Activated CD4-positive, alpha-beta T cell treated with anti-CD3 and anti-CD28 coated beads, Interleukin-10, Interleukin-2, amounts not matched to agents 100 ng/mL and 50 ng/mL, durations not matched to agents 16 hours and 8 hours (primary cell): ENCODE measurements at places on chromosomes 2 and 18.

DNA sequence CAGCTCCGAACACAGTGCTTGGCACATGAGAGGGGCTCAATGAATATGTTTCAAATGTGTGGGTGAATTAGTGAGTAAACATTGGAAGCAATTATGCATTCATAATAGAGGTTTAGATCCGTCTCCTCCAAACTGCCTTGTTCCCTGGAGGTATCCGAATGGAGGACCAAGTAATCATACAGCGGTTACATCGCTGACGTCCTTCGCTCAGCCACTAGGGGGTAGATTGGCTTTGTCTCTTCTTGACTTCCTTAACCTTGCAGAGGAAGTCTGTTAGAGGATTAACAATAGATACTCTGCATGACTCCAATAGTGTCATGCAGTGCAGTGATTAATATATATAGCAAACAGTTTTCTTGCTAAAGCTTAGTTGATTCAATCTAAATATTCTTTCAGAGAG lies 517.0 kb downstream of the PTPRM start:
- peak; percentile 0 for DNase-seq

DNA sequence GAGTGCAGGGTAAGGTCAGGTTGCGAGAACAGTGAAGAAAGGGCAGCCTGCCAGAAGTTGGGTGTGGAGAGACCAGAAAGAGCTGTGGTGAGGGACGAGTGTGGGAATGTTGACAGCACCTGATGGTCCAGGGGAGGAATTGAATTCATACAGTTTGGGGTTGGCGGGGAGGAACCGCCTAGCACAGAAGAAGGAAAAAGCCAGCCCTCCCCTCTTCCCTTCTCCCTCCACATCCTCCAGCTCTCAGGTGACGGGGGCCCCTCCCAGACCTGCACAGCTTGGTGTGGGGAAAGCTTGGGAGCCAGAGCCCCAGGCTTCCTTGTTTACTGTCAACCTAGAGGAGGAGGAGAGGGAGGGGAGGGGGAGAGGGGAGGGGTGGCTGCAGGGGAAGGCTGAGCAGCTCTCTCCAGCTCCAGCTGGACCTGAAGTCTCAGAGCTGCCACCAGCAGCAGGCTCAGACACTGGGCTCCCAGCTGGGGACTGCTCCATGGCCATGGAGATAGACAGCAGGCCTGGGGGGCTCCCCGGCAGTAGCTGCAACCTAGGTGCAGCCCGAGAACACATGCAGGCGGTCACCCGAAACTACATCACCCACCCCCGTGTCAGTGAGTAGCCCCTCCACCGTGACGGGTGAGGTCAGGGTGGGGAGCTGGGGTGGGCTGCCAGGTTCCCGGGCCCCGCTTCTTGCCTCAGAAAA lies at the start of gene ATP6V1B1:
Gene ATP6V1B1, plus strand, starts transcription at position 433 of the 697 bp plus-strand sequence. Its CDS starts 55 bp downstream, at position 488.
- no peak for DNase-seq

DNA sequence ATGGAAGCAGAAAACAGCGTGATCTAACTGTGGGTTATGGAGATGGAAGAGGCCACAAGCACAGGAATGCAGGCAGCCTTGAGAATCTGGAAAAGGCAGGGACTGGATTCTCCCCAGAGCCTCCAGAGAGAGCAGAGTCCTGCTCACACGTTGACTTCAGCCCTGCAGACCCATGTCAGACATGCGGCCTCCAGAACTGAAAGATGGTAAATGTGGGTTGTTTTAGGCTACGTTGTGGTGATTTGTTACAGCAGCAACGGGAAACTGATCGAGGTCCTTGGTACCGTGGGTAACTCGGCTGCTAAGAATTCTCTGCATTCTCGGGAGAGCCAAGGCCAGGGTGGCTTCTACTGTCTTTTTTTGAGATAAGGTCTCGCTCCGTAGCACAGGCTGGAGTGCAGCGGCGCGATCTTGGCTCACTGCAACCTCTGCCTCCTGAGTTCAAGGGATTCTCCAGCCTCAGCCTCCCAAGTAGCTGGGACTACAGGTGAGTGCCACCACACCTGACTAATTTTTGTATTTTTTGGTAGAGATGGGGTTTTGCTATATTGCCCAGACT lies 97.1 kb downstream of the ACKR3 start:
- DNase-seq: no peak

GRCh38 chr2:142175813-142176338 lies 45.1 kb upstream of the LRP1B start:
- no peak for DNase-seq

DNA sequence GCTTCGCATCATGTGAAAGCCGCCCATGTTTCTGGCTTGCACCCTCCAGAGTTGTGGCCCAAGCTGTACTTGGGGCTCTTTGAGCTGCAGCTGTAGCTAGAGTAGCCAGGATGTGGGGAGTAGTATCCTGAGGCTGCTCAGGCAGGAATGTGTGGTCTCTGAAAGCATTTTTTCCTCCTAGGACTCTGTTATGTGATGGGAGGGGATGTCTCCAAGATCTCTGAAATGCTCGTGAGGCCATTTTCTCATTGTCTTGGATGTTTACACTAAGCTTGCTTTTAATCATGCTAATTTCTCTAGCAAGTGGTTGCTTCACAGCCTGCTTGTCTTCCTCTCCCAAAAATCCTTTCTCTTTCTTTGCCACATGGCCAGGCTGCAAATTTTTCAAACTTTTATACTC lies 687.6 kb downstream of the DCDC2C start:
- DNase-seq: no peak

- DNase-seq: no peak
Observed at GRCh38 chr2:6963727-6964126, 46.5 kb downstream of the RNF144A start.

- DNase-seq: no peak
Observed at GRCh38 chr2:233833345-233833744, 21.0 kb downstream of the HJURP start.

GRCh38 chr2:76613330-76613729 lies 902.6 kb upstream of the GCFC2 start:
- DNase-seq: no peak

GRCh38 chr2:1794821-1795220 lies 50.5 kb upstream of the PXDN start:
- DNase-seq: no peak

GRCh38 chr18:6950641-6951040 lies 167.0 kb downstream of the LAMA1 start:
- no peak for DNase-seq

DNA sequence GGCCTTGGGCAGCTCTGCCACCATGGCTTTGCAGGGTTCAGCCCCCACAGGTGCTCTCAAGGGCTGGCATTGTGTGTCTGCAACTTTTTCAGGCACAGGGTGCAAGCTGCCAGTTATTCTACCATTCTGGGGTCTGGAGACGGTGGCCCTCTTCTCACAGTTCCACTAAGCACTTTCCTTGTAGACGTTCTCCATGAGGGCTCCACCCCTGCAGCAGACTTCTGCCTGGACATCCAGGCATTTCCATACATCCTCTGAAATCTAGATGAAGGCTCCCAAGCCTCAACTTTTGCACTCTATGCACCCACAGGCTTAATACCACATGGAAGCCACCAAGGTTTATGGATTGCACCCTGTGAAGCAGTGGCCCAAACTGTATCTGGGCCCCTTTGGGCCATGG lies 91.0 kb upstream of the RND3 start:
- DNase-seq: no peak

DNA sequence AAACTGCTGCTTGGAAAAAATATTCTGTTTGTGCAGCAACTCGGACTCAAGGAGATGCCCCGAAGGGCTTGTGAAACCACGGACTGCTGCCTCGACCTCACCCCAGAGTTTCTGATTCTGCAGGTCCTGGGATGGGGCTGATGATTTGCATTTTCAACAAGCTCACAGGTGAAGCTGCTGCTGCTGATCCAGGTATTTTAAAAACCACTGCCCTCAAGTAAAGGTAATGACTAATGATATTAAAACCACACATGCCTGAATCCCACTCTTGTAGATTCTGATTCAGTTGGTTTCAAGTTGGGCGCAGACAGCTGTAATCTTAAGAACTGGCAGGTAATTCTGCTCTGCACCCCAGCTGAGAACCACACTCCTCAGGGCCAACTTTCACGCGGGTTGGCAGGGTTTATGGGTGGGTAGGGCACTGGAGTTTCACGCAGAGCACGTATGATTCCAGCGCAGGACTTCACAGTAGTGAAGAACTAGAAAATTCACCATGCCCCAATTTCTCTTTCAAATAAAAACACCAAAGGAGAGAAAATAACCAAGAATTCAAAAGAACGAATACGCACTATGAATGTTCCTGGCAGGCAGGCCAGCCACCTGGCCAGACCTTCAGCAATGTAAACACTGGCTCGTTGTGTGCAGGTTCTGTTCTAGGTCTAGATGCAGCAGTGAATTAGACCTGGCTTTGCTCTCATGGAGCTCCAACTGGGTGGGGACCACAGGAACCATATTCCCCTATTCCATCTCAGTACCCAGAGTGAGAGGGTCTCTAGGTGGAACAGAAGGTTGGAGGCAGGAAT lies 74.6 kb upstream of the ZFP36L2 start:
- no peak for DNase-seq

DNA sequence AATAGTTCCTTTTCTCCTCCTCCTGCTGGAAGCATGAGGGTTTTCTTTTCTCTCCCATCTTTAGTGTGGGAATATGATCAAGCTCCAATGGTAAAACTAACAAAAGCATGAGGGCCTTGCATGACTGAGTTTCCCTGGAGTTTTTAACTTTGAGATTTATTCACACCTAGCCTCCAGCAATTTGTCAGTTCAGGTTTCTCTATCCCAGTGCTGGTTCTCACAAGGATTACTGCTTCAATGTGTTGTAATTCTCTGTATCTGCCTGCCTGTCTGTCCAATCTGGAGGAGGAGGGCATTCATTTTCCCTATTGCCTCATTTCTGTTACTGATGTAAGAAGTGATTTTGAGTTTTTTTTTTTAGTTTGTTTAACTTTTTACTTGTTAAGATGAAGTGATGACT lies 57.6 kb upstream of the RPRM start:
- no peak for DNase-seq

DNA sequence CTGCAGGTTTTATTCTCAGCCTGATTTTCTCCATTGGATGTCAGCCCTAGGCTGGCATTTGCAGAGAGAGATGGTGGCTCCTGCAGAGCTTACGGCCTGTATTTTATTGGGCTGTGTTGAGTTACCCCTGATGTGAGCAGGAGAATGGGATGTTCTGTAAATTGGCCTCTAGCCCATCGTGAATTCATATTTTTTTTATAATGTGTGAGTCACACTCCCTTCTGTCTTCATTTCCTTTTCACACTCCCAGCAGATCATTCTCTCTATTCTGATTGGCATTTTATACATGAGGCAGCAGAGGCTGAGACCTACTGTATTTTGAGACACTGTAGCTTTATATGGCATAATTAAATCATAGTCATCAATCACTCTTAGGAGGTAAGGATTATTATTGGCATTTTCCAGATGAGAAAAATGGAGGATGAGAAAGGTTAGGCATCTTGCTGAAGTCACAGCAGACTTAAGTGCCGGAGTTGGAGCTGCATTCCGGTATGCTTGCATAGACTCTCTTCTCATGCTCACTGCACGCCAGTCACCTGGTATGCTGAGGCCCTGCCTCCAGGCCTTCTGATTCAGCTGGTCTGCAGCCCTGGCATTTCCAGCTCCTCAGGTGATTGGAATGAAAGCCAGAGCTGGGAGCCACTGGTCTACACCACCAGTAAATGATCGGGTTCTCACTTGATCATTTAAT lies 142.4 kb downstream of the NEDD4L start:
- DNase-seq: no peak

GRCh38 chr2:160703648-160704585 lies 210.3 kb upstream of the RBMS1 start:
- peak; percentile 30 for DNase-seq

GRCh38 chr2:74391209-74391579 lies 11.1 kb upstream of the DCTN1 start:
- DNase-seq: peak; percentile 28
